ENCODE measurements at places on chromosomes 16 and 17.

DNA sequence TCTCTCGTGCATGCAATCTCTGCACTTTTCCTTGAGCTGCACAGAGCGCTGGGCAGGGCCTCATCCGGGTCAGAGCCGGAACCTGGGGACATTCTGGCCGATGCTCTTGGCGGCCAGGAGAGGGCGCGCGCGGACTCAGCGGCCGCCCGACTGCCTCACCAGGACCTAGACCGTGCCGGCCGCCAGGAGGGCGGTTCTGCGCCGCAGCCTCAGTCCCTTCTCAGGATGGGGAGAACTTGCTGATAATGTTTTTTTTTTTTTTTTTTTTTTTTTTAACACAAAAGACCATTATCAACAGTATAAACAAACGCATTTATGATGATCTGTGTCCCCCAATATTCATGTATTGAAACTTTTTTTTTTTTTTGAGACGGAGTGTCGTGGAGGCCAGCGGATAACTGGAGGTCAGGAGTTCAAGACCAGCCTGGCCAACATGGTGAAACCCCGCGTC is 8.1 kb upstream of the FLYWCH2 start:
- DNase-seq: peak; percentile 50

DNA sequence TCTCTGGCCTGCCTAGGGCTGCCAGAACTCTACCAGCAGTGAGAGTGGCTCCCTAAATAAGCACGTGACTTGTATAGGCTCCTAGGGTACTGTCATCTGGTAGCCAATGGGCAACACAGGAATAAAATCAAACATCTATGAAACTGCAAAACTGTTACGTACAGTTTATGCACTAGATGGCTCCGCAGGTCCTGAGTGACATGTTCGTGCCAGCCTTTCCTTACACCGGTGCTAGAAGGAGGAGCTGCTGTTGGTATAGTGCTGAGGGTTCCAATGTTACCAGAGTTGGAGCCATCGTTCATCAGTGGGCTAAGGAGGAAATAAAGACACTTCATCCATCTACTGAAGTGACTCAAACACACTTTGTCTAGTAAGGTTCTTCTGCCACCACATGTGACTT is 63.2 kb upstream of the TRAP1 start:
- DNase-seq: no peak

DNA sequence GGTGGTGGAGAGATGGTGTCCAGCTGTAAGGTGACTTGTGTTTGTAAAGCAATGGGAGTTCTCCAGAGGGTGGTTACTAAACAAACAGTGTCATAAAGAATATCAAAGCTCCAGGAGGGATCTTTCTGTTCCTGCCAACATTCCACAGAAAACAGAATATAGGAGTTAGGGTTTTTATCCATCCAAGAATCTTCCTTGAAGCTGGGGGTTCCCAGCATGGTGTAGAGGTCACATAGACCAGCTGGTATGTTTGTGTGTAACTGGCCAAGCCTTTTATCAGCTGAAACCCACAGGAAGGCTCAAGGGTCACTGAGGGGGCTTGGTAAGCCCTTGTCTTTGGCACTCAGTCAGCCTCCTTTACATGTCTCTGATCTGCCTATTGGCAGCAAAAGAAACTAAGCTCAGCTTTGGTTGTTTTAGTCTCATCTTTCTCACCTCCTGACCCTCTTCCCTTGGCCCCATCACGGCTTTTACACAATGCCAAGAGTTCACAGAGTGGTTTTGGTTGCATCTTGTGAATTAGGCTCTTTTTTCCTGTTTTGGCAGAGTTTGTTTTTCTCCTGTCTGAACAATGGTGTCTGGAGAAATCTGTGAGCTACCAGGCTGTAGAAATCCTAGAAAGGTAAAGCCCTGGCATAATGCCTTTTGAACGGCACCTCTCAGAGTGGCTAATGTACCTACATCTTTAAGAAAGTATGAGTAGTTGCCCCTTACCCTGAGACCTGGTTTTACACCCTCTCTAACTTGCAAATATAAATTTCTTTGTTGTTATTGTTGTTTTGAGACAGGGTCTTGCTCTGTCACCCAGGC is 4.6 kb downstream of the CNTD1 start:
- DNase-seq: no peak

DNA sequence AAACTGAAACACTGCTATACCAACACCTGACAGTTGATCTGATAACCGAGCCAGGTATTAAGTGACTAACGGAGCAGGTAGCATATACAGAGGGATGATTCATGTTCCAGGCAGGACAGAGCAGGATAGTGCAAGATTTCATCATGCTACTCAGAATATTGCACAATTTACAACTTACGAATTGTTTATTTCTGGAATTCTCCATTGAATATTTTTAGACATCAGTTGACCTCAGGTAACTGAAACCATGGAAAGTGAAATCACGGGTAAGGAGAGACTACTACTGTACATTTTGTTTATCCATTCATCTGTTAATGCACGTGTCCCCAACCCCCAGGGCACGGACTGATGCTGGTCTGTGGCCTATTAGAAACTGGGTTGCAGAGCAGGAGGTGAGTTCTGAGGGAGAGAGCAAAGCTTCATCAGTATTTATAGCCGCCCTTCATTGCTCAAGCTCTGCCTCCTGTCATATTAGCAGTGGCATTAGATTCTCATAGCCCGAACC is 14.5 kb upstream of the PPM1E start:
- no peak for DNase-seq

DNA sequence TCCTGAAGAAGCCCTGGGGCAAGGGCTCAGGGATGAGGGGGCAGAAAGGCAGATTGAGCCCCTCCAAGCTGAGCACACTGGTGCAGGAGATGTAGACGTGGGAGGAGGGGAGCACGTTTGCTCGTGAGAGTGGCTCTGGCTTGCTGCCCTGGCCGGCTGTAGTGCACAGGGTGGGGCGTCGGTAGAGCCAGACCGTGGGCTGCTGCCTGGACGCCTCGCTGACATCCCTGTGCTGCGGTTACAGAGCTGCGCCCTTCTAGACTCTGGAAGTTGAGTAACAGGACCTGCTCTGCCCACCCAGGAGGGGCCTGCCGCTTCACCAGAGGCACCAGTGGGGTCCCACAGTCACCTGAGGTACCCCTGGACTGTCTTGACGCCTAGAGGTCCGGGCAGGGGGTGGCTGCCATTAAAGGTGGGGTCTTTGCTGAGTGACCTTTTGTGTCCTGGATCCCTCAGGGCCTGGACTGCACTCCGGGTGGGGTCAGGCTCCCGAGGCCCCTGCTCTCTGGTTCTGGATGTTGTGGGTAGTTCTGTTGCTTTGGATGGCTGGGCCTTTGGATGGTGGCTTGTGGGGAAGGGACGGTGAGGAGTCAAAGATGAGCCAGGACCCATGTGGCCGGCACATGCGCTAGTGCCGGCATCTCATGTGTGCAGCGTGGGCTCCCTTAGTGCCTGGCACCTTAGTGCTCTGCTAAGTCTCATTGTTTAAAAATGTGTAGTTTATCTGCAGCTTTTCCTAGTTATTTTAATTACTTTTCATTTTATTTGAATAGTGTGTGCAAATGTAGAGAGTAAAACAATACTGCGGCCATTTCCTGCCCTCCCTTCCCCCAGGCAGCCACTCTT is 41.7 kb downstream of the PGS1 start:
- DNase-seq: no peak

- peak; percentile 15 for DNase-seq
Observed at GRCh38 chr16:22189473-22190080, 16.5 kb upstream of the EEF2K start.

GRCh38 chr17:72134608-72135394 is 14.0 kb downstream of the SOX9 start:
- DNase-seq: no peak

- DNase-seq: no peak
Observed at GRCh38 chr16:85718153-85718477, 29.4 kb upstream of the GINS2 start.

DNA sequence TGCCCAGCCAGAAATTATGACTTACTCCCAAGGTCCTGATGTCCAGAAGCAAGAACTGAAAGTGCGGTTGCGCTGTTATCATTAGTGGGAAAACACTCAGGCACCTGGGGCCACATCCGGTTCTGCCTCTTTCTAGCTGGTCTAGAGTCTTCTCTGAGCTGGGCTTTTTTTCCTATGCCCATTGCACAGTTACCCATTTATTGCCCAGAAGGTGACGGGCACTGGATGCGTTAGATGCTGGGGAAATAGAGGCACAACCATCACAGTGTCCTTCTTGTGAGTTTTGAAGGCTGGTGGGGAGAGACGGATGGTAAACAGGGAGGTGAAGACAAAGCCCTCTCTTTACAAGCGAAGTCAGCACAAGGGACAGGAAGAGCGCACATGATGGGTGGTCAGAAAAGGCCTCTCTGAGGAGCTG is 37.7 kb downstream of the PLCG2 start:
- no peak for DNase-seq

DNA sequence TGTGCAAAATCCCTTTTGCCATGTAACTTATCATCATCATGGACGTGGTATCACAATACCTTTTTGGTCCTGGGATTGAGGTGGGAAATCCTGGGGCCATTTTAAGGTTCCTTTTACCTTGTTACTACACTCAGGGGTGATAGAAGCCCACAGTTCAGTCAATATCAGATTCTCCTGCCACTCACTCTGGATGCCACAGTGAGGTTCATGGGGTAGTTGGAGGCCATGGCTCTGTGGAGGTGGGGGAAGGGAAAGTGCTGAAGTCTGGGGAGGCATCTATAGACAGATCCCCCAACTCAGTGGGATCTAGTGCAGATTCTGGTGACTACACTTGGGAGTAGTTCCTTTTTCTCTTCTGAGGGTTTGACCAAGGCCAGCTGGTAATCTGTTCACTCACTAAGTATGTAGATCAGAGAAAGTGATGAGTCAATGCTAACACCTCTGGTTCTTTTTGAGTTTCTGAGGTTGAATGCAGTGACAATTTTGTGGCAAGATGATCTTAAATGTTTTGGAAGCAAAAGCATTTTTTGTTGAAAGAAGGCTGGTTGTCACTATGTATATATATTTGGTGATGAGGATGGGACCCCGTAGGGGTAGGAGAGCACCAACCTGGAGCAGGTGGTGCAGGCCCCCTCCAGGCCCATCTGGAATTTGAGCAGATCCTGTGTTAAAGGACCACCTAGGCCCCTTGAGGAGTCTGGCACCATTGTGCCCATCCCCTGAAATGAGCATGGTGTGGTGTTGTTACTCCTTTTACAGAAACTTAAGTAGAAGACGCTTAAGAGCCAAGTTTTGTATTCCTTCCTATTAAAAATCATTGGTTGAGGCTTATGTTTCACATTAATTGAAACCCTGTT is 18.8 kb upstream of the IRF8 start:
- DNase-seq: no peak

DNA sequence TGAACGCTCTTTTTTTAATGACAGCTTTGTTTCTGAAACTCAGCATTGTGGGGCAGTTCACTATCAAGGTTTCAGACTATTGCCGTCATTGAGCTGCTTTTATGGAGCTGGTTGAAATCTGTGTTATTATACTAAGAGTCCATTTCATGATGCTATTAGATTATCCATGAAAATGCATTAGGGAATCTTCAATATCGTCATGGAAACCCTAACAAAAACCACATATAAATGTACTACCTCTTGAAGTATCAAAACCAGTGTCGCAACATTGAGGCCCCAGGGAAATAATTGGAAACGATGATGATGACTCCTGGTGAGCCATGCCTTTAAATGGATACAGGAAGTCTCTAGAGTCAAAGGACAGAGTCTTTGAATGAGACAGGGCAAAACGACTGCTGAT is 231.6 kb upstream of the CPHXL start:
- no peak for DNase-seq

DNA sequence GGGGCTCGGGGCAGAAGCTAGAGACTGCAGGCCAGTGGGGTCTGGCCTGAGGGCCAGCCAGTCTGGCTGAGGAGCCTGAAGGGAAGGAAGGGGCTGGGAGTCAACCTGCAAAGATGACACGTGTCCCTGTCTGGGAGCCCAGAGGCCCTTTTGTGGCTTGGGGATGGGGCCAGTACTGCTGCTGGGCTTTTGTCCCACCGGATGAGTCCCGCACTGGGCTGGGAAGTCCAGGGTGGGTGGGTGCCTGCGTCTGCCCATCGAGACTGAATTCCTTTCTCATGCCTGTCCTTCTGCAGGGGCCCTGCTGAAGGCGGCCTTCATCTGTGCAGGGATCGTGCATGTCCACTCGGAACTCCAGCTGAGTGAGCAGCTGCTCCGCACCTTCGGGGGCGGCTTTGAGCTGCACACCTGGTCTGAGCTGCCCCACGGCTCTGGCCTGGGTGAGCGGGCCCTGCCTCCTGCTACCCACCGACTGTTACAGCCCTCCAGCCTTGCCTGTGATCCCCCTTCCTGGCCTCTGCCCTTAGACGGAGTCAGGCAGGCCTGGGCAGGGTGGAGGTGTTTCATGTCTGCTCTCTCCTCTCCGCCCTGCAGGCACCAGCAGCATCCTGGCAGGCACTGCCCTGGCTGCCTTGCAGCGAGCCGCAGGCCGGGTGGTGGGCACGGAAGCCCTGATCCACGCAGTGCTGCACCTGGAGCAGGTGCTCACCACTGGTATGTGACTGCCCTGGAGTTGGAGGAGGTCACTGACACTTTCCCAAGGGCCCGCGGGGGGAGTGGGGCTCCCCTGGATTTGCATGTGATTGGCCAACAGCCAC is 20.9 kb downstream of the FCSK start:
- no peak for DNase-seq

DNA sequence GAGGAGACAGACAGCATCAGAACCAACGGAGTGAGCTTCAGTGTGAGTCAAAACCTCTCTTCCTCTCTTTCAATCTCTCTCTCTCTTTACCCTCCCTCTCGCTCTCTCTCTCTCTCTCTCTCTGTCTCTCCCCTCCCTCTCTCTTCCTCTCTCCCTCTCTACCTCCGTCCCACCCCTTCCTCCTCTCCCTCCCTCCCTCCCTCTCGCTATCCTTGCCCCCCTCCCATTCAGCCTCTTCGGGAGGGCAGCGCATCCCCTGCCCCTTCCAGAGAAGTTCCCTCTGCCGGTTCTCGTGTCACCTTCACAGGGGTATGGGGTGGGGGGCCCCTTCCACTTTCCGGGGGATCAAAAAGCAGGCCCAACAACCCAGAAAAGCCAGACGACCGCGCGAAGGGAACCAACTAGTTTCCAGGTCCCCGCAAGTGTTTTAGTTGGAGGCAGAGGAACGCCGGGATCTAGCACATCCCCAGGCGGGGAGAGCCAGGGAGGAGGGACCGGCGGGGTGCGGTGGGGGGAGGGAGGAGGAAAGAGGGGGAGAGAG is 28.9 kb upstream of the RBFOX1 start:
- DNase-seq: no peak

GRCh38 chr17:81537343-81537855 is 9.2 kb downstream of the FSCN2 start:
- DNase-seq: no peak

- no peak for DNase-seq
Observed at GRCh38 chr17:30599428-30600059, 122.3 kb downstream of the GOSR1 start.

- no peak for DNase-seq
Observed at GRCh38 chr17:21034340-21035235, 8.2 kb downstream of the USP22 start.

GRCh38 chr17:81911277-81911961 is at the start of gene PCYT2:
Gene PCYT2 (minus strand): TSS chr17:81911399. CDS start chr17:81911355, 44 bp downstream.
- DNase-seq: peak; percentile 88

Data from activated T-helper 1 cell treated with Interleukin-2 at 50 U/mL for 16 hours (primary cell).